Left renal pelvis (tissue), 4 donors: ENCODE measurements at places on chromosomes 2 and 18.

DNA sequence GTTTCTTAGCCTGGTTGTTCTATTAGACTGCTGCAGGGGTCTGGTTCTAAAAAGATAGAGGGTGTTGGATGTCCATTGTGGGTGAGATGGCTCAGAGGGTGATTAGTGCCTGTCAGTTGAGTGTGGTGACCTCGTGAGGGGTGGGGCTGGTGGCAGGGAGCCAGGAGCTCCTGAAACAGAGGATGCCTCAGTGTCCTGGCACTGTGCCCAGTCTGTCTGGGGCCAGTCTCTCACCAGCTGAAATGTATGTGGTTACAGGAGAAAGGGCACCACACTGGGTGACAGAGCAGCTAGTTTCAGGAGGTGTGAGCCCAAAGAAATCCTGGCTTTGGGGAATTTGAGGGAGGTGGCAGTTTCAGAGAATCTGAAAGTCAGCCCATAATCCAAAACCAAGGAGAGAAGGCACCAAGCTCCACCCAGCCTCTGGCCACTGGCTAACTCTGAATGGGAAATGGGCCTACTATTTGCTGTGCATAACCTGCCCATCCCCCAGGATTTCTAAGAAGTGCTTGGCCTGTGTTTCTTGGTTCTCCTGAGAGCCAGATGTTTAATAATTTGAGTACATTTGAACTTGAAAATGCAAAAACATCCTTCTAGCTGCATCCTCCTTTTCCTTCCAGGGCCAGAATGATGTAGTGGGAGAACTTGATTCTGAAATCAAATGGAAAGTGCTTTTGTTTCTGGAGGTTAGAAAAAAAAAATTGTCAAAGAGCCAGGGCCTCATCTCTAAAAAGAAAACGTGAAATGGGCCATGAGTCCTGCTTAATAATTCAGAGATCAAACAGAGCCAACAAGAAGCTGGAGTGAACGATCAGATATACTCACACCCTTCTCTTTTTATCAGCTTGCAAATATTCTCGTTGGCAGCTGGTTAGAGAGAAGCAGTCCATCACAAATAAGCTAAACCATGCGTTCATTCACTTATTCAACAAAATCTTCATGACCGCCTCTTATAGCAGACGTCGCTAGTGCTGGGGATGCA, 92.3 kb downstream of the B3GNT2 start:
- no peak for DNase-seq

DNA sequence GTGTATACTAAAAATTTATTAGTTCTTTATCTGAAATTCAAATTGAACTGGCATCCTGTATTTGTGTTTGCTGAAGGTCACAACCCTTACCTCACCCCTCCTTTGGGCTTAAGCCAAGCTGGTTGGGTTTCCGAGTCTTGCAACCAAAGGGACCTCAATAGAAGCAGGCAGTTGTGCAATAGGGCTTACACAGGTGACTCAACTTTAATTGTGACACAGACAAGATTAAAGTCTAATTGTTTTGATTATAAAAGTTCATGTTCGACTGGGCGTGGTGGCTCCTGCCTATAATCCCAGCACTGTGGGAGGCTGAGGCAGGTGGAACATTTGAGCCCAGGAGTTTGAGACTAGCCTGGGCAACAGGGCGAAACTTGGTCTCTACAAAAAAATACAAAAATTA, 71.5 kb downstream of the RAB31 start:
- no peak for DNase-seq

DNA sequence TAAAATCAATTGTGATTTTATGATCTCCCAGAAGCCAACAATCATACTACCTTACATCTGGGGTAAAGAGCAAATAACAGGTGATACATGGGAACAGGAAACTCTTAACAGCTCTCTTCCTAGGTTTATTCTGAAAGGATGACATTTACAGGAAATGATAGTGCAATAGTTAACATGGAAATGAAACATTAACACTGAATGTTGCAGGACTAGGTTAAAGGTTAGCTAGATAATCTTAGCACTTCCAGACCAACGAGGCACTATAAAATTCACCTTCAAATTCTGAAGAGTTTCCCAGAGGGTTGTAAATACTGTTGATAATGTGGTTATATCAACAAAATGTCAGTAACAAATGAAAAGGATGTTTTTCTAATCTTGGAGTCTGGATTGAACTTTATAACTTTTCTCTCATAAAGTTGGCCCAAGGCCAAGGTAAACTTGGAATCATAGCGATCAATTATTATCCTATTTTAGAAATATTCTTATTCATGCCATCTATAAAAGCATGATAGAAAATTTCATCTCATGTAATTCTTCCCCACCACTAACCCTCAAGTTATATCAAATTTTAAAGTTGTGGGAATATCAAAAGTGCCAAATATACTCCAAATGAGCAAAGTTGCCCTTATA, 32.9 kb upstream of the GCG start:
- no peak for DNase-seq

GRCh38 chr18:44130376-44130942, 550.2 kb upstream of the SETBP1 start:
- DNase-seq: peak; percentile 37

GRCh38 chr2:223801736-223802135, 35.6 kb downstream of the AP1S3 start:
- no peak for DNase-seq

DNA sequence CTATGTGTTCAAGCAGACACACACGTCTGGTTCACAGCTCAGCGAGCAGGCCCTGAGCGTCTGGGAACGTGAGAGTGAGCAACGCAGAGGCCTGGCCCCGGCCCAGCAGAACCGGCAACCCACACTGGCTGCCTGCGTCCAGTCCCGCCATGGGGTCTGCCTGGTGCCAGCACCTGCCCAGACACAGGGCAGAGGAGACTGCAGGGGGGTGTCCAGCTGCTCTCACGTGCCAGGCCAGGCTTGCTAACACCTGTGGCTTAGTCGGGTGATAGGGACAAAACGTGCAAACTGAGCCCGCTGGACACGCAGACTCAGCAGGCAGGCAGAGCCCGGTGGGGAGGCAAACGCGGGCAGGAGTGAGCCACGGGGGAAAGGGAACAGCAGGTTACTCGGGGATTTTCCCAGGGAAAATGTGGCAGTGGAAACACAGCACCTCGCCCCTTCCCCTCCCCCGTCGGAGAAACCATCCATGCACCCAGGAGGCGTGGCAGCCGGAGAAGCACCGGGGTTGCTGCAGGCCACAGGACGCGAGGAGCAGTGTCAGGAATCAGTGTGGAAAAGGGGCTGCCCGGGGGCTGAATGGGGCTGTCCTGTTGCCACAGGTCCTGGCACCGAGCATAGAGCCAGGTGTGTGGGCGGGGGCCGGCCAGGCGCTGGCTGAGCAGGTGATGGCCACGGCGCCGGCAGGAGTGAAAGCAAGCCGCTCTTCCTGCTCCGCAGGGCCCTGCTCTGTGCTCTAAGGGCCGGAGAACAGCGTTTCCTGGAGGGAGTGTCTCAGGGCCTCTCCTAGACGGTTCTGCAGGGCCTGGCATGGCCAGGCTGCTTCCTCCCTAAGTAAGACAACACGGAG, 154.7 kb downstream of the HDAC4 start:
- no peak for DNase-seq

GRCh38 chr18:60123031-60123430, 223.2 kb downstream of the PMAIP1 start:
- DNase-seq: no peak

DNA sequence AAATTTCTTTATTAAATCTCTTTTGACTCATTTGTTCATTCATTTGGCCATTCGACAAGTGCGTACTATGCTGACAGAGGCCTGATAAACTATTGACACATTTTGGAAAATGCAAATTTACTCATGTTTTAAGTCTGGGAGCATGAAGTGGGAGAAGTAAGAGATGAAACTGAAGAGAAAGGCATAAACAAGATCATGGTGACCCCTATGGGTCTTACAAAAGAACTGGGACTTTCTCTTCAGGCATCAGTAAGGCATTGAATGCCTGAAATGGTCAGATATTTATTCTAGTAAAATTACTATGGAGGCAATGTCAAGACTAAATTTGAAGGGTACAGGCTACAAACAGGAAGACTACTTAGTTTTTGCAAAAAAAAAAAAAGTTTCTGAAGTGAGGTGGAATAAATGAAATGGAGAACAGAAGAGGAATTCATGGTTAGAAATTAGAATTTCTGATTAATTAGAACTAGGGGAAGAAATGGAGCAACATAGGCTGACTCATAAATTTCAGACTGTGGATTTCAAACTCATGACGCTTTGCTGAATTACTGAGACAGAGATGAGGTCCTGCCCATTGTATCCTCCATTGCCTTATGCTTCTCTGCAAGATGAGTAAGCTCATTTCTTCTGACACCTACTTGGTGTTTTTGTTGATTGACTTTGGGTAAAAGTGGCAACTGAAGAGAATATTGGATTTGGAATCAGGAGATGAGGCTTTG, 32.7 kb downstream of the VSNL1 start:
- DNase-seq: no peak

DNA sequence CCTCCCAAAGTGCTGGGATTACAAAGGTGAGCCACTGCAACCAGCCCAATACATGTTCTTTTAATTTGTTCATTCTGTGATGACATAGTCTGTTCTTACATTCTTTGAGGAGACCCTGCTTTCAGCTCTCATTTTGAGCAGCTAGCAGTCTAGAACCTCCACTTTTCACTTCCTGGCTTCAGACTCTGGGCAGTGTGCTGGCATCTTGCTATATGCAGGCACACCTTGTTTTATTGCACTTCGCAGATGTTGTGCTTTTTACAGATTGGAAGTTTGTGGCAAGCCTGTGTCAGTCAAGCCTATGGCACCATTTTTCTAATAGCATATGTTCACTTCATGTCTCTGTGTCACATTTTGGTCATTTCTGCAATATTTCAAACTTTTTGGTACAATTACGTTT, 72.4 kb downstream of the PRKCE start:
- DNase-seq: no peak
